ENCODE measurements at places on chromosomes 2 and 18.

DNA sequence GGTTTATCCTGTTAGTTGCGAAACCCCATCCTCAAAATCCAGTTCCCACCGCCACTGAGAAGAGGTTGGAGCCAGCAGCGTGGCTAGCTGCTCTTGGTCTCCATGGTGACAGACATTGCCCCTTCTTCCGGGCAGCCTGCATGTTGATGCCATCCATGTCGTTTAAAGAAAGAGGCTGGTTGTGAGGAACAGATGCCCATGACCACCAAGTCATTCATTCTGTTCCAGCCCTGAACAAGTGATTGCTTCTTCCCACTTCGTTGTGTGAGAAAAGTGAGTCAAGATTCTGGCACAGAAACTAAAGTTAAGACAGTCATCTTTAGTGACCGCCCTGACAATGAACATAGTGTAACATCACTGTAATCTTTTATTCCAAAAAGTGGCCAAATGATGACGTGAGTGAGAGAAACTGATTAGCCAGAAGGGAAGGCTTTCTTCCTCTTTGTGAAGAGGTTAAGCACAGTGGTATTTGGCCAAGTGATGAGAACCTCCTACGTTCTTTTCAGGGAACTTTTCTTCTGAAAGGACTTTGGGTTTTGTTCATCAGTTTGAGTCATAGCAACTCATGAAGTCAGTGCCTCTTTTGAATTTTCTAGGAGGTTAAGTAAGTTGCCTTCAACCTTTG lies 272.5 kb downstream of the GALR1 start:
- no peak for DNase-seq

DNA sequence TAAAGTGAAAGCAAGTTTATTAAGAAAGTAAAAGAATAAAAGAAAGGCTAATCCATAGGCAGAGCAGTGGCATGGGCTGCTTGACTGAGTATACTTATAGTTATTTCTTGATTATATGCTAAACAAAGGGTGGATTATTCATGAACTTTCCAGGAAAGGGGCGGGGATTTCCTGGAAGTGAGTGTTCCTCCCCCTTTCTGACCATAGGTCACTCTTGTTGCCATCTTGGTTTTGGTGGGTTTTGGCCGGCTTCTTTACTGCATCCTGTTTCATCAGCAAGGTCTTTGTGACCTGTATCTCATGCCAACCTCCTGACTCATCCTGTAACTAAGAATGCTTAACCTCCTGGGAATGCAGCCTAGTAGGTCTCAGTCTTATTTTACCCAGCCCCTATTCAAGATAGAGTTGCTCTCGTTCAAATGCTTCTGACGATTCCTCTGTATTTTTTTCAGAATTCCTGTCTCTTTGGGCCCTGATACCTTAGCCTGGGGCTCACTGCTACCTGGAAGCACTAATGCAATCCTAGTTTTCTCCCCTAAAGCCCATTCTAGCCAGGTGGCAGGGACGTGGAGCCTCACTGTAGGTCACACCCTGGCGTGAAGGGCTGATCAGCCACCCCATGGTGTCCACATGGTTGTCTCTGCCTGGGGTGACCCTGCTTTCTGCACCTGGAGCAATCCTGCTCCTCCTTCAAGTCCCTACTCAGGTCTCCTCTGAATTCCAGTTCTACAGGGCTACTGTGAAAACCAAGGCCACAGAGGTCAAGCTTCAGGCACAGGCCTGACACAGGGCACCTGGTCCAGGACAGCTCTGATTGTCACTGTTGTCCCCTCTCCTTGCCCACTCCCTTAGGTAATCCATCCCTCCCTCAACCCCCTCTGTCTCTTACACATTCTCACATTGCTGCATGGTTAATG lies 6.0 kb upstream of the SLC35F6 start:
- DNase-seq = no peak

- no peak for DNase-seq
Measured at GRCh38 chr2:9673914-9674481, 43.2 kb upstream of the YWHAQ start.

- no peak for DNase-seq
Measured at GRCh38 chr2:39519886-39520285, 82.8 kb upstream of the MAP4K3 start.

- DNase-seq = no peak
Measured at GRCh38 chr2:213145715-213146242, 5.6 kb downstream of the IKZF2 start.

GRCh38 chr2:66721776-66722175 lies 286.9 kb downstream of the MEIS1 start:
- no peak for DNase-seq

- no peak for DNase-seq
Measured at GRCh38 chr2:109183871-109184270, 54.9 kb downstream of the SH3RF3 start.

DNA sequence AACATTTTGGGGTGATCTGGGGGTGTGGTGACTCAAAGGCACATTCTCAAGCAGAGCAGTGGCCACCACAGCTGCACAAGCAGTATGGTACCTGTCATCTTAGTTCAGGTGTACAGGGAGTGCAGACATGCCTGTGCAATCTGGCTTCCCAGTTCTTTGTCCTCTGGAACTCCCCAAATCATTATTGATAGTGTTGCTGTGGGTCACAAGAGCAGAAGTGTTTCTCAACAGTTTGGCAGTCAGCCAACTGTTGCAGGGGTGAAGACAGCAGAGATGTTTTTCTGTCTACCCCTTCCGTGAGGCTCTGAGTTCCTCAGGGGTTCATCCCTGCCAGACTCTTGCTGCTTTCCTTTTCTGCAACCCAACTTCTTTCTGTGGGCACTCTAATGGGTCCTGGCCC lies 206.5 kb upstream of the ZSWIM2 start:
- DNase-seq = no peak

- DNase-seq = no peak
Measured at GRCh38 chr18:23225503-23225902, 90.2 kb downstream of the CABLES1 start.

GRCh38 chr2:7206111-7206810 lies 289.0 kb downstream of the RNF144A start:
- no peak for DNase-seq

DNA sequence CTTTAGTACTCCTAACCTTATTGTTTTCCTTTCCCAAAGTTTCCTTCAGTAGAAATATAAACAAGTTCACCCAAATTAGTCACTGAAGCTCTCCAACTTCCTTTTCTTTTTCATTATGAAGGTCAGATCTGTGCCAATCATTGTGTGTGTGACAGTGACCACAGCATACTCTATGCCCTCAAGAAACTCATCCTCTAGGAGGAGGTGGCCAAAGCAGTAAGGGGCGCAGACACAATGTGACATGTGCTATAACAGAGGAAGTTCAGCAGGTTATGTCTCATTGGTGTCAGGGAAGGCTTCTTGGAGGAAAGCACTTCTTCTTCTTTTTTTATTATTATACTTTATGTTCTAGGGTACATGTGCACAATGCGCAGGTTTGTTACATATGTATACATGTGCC lies 60.0 kb upstream of the PSME4 start:
- no peak for DNase-seq

Measured in NCI-H2081 (cell line).